ENCODE measurements at places on chromosomes 5 and 9.

GRCh38 chr5:9621379-9621903, 8.7 kb downstream of the TAS2R1 start:
- DNase-seq, result no peak

GRCh38 chr9:90616806-90617205, 25.8 kb downstream of the DIRAS2 start:
- DNase-seq, result no peak

DNA sequence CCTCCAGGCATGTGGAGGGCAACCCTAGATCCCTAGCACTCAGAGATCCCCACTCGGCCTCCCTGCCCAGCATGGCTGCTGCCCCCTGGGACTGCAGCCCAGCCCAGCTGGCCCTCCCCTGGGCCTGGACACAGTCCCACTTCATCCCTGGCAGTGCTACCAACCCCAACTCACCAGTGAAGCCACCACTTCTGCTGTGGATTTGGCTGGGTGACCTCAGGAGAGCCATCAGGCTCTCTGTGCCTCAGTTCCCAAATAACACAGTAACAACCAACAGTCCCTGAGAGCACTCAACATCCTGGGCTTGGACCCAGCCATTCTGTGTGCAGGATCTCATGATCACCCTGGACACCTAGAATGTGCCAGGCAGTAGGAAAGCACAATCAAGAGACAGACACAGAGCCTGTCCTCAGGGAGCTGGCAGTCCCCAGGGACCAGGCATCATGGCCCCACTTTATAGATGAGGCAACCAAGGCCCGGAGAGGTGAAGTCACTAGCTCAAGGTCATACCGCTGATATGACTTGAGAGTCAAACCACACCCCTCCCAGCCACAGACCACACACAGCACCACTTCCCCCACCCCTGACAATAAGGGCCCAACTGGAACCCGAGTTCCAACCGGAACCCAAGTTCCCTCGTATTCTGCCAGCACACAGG, 4.7 kb upstream of the PSMB7 start:
- DNase-seq, result no peak

DNA sequence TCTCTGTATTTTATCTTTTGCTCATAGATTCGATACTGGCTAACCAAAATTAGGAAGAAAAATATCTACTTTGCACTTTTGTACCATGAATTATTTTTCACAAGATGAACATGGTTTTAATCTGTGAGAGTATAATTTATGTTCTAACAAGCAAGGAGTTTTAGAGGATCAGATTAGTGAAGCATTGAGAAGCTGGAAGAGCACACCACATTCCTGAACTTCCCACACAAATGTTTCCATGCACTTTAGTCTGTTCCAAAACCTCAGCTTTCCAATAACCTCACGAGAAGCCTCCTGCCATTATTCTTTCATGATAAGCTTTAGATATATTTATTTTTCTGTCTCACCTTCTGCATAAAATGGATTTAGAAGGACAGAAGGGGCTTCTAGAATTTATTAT, 98.7 kb upstream of the MPDZ start:
- DNase-seq, result no peak

DNA sequence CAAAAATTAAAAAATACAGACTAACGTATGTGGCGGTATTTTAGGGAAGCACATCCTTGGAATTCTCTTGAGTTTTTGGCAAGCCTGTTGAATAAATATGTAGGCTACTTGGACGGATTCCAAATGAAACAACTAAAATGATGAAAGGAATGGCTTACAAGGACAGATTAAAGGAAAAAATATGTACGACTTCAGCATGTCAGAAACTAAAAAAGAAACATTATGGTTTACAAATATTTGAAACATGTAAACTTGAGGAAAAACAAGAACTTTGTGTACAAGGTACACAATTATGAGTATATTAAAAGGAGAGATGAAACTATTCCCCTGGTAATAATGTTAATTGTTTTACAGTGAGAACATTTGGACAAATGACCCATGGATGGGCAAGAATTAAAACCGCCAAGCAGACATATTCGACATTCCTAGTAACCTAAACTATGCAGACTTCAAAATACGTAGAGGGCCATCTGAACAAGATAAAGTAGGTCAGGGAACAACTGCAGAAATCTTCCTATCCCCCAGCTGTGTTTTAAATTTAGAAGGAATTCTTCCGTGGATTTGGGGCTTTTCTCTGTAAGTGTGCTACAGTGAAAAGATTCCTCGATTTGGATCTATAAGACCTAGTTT, 12.5 kb downstream of the EDIL3 start:
- no peak for DNase-seq

Measured in memory B cell (primary cell).